ENCODE measurements at places on chromosomes 7 and 10.

DNA sequence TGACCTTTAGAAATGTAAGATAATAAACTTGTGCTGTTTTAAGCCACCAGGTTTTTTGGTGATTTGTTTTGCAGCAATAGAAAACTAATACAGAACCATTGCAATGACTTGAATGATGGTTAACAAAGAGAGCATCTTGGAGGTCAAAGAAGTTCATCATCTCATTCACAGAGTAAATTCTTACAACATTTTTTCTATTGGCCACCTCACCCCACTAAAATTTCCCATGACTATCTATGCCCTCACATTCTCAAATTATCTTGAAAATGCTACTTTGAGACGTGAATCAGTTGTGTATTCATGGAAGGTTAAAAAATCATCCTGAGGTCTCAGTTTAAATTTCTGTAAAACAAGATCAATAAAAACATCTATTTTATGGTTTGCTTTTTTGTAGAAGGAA is 754.2 kb downstream of the SORCS1 start:
- DNase-seq = no peak

GRCh38 chr10:69878038-69878437 is 76.3 kb downstream of the COL13A1 start:
- no peak for DNase-seq

DNA sequence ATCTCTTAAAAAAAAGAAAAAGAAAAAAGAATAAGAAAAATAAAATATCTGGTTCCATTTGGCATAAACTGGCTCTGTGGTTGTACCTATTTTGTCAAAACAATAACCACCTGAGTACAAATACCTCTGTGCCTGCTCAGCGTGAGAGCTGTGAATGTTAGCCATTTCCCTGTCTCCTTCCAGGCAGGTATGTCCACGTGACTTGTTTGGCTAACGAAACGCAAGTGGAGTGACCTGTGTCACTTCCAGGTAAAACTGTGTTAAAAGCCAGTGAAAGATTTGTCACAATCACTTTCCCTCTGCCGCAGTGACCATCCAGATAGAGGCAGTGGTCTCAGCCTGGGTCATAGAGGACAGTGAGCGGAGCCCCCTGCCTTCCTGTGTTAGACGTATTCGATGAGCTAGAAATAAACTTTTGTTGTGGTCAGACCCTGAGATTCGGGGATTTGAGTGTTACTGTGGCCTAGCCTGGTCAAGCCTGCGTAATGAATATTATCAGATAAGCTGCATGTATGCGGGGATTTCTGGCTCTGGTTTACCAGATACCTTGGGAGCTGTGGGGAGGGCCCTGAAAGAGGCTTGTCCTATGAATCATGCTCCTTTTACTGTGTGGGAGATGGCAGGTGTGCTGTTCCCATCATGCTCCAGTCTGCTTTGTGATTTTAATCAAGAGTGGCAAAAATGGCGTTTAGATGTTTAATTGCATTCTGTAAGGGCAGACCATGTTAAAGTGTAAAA is 3.8 kb downstream of the PTER start:
- no peak for DNase-seq

DNA sequence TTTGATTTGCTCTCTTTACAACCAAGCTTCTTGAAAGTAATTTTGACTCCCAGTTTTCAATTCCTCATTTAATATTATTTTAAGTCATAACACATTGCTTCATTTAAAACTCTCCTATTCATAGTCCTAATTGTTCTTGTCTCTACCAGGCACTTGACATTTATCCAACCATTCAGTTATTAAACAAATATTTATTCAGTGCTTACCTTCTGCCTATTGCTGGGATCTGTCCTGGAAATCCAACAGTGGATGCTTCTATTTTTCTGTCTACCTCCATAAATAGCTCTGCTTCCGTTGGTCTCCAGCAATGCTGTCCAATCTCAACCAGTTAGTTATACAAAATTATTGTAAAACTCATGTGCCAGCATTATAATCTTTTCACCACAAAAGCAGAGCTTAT is 615.1 kb downstream of the ZWINT start:
- no peak for DNase-seq

- DNase-seq = no peak
Measured at GRCh38 chr7:129495987-129496386, 6.3 kb upstream of the SMKR1 start.

GRCh38 chr10:3393958-3394357 is 221.4 kb upstream of the PITRM1 start:
- DNase-seq = no peak

- DNase-seq = no peak
Measured at GRCh38 chr10:24432478-24433416, 223.8 kb downstream of the KIAA1217 start.

- DNase-seq = no peak
Measured at GRCh38 chr10:1724921-1725488, 12.3 kb downstream of the ADARB2 start.

GRCh38 chr7:149764481-149765398 is 8.6 kb downstream of the ZNF467 start:
- DNase-seq = no peak

DNA sequence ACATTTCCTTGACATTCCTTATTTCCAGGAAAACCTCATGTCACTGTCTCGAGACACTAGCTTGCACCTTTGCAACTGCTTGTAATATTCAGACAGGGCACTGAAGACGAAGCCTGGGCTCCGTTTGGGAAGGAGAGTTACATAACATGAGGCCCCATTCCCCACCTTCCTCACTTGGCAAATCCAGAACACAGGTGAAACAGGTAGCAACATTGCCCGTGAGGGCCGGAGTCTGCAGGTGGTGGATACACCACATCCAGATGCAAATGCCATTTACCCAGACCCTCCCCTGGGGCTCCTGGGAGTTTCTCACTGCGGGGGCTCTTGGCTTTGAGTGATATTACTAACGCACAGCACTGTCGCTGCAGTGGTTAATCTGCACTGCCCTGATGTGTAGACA is 491.0 kb downstream of the PTPRN2 start:
- DNase-seq = no peak

DNA sequence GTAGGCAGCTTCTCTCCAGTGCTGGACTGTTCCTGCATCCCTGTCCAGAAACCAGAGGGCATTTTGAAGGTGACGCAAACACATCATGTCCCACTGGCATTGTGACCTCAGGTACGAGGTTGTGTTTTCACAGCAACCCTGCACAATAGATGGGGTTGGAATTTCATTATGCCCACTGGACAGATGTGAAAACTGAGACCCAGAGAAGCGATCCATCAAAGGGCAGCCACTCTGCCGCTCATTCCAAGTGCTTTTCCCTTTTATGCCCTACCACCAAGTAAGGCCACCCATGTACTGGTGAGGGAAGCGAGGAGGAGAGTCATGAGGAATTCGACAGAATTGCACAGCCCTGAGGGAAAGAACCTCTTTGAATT is 63.3 kb downstream of the CALML3 start:
- DNase-seq = no peak

DNA sequence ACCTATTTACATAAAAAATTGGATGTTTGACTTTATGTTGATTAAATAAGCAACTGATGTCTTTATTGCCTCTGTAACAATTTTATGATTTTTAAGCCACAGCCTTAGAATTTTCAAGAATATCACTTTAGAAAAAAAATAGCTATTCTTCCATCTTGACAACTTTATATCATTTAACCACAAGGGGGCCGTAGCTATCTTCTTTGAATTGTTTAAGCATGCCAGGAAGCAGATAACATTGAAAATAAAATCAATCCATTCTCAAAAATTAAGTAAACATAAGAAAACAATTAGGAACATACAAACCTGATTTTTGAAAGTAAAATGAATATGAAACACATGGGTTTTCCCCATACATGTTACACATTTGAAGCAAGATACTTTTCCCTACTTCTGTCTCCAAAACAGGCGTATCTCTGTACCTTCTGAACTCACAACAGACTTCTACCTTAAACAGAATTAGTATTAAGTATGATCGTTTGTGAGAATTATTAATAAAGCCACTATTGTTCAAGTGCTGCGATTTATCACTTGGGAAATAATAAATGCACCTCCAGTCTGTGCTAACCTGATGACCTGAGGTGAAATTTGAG is 209.0 kb downstream of the CACNA2D1 start:
- peak; percentile 24 for DNase-seq

DNA sequence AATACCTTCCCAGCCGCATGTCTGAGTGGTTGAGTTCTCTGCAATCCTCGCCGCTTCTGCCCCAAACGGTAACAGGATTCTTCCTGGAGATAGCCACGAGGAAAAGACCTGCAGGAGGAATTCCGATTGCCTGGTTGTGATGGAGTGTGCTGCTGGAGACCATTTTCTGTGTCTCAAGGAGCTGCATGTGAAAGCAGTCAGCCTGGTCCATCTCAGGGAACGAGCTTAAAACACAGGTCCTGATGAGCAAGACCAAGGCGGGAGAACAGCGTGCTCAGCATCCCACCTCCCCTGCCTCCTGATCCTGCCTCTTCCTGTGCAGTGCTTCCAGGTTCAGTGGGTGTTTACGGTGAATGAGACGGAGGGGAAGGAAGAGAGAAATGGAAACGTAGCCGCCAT is 26.5 kb downstream of the VIPR2 start:
- no peak for DNase-seq

DNA sequence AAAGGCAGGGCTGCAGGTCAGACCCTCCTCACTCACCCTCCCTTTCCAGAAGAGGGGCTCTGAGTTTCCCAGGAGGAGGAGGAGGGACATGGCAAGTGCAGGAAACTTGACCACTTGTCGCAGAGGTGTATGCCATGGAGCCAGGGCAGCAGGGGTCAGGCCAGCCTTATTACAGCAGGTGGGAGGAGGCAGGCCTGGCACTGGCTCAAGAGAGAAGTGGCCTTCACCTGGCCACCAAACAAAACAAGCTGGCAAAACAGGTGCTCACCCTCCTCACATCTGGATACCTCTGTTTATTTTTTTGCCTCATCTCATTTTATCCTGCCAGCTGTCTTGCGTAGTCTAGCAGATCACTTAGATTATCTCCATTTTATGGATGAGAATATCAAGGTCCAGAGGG is 12.5 kb downstream of the COL13A1 start:
- no peak for DNase-seq

GRCh38 chr7:142854372-142855113 is at the start of gene EPHB6:
Gene EPHB6 (plus strand): TSS chr7:142855076. CDS start chr7:142863228, 8,152 bp downstream.
- DNase-seq = peak; percentile 11

DNA sequence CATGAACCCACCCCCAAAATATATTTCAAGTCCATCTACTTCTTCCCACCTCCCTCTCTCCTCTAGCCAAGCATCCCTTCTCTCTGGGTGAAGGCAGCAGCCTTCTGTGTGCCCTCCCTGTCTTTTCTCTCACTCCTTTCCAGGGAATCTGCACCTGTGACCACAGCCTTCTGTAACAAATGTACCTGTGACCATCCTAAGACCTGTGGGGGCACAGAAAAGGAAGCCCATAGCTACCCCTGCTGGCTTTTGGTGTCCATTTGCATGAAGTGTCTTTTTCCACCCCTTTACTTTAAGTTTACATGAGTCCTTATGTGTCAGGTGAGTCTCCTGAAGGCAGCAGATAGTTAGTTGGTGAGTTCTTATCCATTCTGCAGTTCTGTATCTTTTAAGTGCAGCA is 2.0 kb upstream of the TBXAS1 start:
- DNase-seq = no peak

GRCh38 chr10:21523557-21524008 is 1.9 kb downstream of the SKIDA1 start:
- no peak for DNase-seq
